Activated CD4-positive, alpha-beta T cell treated with anti-CD3 and anti-CD28 coated beads, Interleukin-2, amount 10 ng/mL, durations not matched to agents 7 days and 5 days (primary cell): ENCODE measurements at places on chromosomes 5 and 9. TPM values are rescaled to one million over a fixed set of nuclear protein-coding genes. Genes with fewer than 3 reads are reported as not detected.

DNA sequence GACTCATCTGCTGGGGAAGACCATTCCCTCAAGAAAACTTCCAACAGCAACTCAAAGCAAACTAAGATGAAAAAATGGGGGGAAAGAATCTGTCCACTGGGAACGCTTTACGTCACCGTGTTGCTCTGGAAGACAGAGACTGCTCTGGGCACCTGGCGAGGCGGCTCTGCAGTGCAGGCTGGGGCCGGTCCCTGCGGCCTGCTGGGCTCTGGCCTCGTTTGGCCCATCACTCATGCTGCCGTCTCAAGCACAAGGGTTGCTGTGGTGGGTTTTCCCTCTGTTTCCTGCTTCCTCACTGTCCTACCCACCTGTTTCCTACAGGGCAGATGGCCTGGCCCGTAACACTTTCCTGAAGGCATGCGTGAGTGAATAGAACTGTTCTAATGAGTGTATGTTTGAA lies 92.9 kb upstream of the OTULINL start:
- DNase-seq: no peak

The IQGAP2 gene
- total RNA-seq: 90.5 TPM

The CDC25C gene
- total RNA-seq: 19.0 TPM

DNA sequence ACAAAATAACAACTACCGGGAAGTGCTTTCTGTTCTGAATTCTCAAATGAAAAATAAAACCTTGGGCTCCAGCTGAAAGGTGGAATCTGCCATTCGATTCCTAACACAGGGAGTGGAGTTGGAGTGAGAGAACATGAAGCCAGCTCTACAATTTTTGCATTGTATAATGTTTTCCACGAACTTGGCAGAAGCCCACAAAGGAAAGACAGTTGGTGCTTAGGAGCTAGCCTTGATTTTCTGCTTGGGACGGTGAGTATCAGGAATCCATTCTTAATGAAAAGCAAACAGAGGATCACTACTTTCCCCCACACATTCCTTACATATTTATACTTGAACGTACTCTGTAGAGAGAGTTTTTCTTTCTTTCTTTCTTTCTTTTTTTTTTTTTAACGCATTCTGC lies 74.2 kb upstream of the FBXL7 start:
- no peak for DNase-seq

- no peak for DNase-seq
These were observed 103.2 kb downstream of the DPYSL3 start for GRCh38 chr5:147406636-147407035.

The GZMA gene
- total RNA-seq: 165 TPM

DNA sequence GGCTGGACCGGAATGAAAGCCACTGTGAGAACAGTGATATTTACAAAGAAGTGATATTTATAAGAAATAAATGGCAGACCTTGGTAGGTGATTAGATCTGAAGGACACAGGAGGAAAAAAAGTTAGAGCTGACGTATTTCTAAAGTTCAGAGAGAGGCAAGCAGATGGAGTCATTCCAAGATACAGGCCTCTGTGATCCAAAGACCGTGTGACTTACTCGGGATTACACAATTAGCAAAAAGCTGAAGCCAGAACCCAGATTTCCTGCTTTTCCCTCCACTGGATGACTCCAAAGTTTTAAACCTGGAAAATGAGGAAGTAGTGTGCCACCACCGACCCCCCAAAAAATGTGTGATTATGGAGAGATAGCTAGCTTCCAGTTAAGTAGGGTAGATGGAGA lies 3.1 kb upstream of the DOCK8 start:
- no peak for DNase-seq

The GCNT4 gene
- 1.7 TPM for total RNA-seq
